ENCODE measurements at places on chromosomes 11 and 22.

- DNase-seq: no peak
These were observed 46.8 kb upstream of the SPATA19 start for GRCh38 chr11:133892126-133892525.

GRCh38 chr11:75733431-75734107, 15.9 kb downstream of the MOGAT2 start:
- DNase-seq: no peak

GRCh38 chr11:74086242-74086884, 77.5 kb upstream of the UCP3 start:
- DNase-seq: no peak

- DNase-seq: peak; percentile 6
These were observed 31.4 kb upstream of the SLC22A25 start for GRCh38 chr11:63274776-63275175.

DNA sequence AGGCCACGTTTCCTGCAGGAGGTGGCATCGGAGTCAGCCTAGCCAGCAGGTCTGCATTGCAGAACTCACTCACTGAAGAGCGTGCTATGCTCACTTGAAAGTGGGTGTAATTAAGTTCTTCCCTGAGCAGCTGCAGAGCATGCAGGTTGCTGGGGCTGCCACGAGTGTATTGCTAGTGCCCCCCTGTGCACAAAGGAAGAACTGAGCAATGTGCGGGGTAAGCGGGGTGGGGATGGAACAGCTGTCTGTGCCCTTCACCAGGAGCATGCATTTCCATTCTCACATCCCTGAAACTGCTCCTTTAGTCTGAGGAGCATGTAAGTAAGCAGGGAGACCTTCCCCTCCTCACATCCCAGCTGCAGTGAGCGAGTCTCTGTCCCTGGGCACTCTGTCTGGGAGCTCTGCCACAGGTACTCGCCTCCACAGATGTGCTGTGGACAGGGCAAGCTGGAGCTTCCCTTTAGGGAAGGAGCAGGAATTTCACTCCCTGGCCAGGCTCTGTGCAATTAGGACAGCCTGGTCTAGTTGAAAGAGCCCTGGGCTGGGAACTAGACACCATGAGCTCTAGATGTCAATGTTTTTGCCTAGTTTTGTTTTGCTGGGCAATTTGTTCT, 1031.8 kb downstream of the NTM start:
- DNase-seq: peak; percentile 1

- DNase-seq: no peak
These were observed 12.5 kb upstream of the CCDC117 start for GRCh38 chr22:28759861-28760560.

DNA sequence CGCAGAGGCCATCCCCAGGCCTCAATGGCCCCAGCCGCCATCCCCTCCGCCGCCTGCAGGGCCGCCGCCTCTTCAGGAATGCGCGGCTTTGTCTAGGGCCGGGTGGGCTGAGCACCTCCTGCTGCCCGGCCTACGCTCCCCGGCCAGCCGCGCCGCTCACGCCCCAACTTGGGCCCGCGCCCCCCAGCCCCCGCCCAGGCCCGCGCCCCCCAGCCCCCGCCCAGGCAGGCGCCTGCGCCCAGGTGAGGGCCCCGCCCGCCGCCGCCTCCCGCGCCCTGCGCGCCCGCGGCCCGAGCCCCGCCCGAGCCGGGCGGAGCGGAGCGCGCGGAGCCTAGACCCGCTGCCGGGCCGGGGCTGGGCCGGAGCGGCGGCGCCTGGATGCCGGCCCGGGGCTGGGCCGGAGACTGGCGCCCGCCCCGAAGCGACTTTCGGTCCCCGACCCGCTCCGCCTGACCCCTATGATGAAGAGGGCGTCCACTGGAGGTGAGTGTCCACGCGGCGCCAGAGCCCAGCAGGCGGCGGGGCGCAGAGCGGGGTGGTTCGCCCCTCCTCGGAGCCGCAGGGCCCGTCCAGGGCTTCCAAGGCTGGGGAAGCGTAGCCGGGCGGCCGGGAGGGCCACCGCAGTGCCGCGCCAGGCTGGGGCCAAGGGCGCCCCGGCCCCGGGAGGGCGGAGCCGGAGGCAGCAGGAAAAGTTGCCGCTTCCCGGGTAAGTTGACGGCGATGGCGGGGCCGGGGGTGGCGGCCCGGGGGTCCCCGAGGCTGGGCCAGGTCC, 34.3 kb upstream of the PRODH start:
- DNase-seq: peak; percentile 37

GRCh38 chr22:47810505-47811500, 1048.4 kb downstream of the TBC1D22A start:
- DNase-seq: no peak

DNA sequence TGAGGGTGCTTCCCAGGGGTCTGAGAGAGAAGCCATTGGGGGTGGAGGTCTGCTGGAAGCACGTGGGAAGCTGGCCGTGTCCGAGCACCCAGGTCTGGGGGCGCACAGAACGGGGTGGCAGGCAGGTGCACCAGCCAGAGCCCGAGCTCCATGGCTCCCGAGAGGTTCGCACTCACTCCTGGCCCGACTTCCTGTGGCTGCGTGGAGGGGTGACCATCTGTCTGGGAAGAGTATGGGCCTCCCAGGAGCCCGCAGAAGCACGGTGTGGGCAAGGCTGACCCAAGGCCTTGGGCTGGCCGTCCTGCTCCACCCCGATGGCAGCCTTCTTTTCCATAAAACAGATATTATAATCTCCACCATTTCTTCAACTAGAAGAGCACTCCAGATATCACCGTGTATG, 256.0 kb upstream of the B3GAT1 start:
- DNase-seq: no peak

GRCh38 chr11:68673306-68673945, 10.9 kb upstream of the GAL start:
- DNase-seq: peak; percentile 5

- no peak for DNase-seq
These were observed 37.2 kb downstream of the BMAL1 start for GRCh38 chr11:13314676-13315394.

DNA sequence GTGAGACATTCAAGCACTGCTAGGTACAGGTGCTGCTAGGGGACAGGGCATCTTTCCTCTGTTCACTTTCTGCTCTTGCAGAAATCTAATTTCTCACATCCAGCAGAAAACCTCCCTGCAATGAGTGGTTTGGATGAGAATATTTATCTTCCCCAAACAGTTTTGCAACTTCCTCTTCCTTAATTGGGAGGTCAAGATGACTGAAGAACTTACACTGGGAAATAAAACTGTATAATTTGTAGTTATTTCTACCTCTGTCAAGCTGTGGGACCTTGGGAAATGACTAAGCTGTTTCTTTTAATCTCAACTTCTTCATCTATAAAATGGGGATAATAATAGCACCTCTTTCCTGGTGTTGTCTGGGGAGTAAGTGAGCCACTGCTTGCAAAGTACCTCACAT, 69.8 kb downstream of the PRR5L start:
- no peak for DNase-seq

DNA sequence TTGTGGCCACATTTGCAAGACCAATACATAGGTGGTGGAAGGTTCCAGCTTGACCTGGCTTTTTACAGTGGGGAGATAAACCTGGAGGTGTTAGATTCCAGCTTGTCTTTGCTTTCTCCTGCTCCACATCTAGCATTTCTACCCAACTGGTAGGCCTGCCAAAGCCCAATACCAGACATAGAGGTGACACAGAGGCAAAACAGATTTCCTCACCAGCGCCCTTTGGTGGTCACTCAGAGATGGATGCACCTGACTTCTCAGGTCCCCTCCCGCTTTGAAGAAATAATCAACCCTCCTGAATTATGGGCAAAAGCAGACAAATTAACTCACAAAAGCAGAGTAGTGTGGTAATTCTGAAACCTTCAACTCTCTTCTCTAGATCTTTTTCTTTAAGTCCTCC, 1356.2 kb downstream of the FAM181B start:
- DNase-seq: no peak

DNA sequence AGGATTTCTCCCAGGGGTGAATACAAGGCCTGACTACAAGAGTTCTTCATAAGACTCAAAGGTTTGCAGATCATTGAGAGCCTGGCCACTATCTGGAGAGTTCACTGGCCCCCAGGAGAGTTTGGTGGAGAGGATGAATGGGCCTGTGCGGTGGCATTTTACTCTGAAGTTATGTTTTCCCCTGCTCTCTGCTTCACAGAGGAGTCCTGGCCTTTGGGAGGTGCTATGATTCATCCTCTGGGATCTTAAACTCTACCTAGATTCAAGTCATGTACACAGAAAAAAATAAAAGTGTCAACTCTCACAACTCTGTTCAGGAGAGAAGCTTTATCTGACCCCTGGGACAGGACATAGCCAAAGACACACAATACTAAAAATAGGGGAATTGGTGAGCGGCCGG, 159.1 kb upstream of the CARD18 start:
- no peak for DNase-seq

DNA sequence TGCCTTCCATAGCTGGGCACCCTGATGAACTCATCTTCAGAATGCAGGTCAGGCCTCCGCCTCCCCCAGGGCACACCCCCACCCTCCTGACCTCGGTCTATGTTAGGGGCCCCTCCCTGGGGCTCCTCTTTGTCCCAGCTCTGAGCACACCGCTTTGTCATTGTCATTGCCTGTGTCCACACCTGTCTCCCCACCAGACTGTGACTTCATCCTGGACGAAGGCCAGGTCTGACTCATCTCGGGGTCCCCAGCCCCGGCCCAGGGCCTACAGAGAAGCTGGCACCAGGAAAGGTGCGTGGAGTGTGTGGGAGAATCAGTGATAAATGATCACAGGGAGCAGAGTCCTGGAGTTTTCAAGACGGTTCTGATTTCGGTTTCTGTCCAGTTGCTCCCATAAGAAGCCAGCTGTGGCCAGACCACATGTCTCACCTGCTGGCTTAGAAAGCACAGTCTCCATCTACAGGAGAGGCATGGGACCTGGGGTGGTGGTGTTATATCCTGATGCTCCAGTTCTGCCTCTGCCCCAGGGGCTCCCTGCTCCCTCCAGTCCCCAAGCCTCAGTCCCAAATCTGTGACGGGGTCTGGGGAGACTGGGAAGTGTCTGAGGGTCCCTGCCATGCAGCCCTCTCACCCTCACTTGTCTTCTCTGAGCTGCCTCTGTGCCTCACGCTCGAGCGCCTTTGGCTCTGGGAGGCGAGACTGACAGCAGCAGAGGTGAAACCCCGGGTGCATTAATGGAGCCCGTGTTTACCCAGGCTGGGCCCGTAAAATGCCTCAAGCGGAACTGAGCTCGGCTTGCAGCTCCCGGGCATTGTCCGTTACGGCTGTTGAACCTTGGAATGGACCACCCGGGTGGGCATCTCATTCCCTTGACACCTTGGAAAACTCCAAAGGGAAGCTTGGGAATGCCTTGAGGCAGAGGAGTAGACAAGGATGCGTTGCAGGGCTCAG, 85.5 kb upstream of the WNT11 start:
- peak; percentile 74 for DNase-seq

DNA sequence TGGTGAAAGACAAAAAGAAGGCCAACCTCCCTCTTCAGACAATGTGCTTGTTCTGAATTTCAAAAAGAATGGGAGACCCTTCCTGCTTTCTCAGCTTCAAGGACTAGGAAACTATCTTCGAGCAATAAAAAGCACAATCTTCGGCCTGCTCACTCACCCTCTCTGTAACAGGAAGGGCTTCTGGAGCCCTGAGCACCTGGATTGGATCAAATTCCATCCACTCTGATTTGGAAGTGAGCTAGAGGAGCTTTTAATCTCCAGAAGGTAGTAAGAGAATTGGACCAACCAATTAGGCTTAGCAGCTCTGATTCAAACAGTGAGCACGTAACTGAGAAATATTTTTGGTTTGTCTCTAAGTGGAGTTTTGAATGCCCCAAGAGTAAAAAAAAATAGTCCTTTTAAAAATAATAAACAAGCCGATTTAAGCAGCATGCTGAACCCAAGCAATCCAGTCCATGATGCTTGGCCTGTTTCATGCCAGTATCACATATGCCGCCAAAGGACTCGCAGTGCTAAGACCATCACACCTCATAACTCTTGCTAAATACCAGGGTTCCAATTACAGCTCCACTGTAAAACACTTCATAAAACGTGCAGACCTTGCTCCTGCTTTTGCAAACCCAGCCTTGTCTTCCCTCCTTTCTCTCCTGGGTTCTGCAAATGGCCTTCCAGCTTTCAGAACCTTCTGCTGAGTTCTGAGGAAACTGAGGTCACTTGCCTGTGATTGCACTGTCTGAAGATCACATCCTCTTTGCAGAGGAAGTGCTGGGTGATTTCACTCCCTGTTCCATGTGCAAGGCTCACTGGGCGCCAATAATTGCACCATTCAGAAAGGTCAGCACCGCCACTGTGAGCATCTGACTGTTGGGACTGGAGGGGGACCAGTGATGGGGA, 74.4 kb downstream of the SLC1A2 start:
- DNase-seq: no peak

GRCh38 chr11:64251753-64252002, 348 bp downstream of the PLCB3 start:
- no peak for DNase-seq

DNA sequence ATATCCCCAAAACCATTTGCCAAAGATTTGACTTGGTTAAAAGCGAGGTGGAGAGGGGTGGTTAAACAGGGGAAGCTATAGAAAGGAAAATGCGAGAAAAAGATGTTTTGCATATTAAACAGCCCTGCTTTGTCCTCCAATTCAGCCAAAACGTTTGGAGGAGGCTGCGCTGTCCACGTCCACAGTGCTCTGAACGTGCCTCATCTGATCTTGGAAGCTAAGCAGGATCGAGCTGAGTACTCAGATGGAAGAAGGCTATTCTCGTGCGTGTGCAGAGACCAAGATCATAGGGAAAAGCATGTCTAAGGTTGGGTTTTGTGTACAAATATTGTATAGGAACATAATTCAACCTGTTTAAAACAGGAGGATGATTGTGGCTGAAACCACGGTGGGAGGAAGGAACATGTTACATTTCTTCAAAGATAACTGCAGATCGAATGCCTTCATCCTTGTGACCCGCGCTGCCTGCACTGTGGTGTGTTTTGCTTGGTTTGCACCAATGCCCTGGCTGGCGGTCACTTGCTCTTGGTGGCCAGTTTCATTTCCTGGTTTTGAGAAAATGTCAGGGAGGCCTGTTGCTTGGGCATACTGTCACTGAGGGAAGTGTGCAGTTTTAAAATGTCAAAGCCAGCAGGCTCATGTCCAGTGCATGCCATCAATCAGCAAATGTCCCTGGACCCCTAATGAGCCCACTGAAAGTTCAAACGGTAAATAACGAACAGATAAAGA, 40.4 kb downstream of the FLI1 start:
- DNase-seq: no peak

DNA sequence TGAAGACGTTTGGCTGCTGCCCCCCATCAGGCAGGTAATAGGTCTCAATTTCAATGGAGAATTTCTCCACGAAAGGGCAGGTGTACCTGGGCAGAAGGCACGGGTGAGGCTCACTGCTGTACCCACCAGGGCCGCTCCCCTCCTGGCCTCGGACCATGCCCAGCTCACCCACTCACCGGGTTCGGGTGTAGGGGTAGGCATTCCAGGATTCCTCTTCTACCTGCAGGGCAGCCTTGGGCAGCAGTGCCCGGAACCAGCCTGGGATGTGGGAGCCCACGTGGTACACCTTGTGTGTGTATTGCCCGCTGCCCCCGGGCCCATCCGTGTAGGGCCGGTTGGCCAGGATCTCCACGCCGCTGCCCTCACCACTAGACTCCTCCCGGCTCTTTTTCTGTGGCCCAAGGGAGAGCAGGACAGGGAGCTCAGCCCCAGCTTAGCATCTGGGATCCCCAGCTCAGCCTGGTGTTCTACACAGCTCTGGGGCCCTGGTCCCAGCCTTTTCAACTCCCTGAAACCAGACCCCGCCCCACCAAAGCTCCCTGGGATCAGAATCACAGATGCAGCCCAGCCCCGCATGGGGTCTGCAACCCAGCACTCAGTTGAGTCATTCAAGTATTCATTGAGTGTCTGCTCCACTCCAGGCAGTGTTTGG, 2.7 kb downstream of the PITPNM1 start:
- DNase-seq: no peak

GRCh38 chr22:25404556-25404927, 159.9 kb upstream of the GRK3 start:
- no peak for DNase-seq
